ENCODE measurements at places on chromosomes 13 and 19.

- DNase-seq, result peak; percentile 81
Observed at GRCh38 chr13:100100115-100100879, 11.4 kb downstream of the PCCA start.

DNA sequence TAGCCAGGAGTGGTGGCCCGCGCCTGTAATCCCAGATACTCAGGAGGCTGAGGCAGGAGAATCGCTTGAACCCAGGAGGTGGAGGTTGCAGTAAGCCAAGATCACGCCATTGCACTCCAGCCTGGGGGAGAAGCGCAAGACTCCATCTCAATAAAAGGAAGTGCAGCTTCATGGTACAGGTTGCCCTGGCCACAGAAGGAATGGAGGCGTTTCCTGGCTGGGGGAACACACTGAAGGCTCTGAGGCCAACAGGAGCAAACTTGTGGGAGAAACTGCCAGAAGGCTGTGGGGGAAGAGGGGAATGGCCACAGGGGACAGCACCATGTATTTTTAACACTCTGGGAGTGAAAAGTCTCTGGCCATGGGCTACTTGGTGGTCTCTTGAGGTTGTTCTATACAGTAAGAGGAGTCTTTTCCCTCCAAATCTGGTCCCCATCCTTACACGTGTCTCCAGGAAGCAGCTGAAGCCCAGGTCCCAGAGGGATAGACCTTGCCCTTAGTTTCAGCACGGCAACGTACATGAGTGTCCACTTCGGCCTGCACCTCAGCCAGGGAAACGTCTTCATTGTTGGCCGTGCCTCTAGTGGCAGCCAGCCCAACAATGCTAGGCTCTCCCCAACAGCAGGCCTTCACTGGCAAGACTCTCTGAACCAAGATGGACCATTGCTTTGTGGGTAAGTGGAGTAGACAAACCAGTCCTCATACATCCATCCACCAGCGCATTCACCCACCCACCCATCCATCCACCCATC is 7.4 kb downstream of the MICOS13 start:
- no peak for DNase-seq

- DNase-seq, result no peak
Observed at GRCh38 chr13:114115796-114116195, 16.6 kb downstream of the RASA3 start.

GRCh38 chr19:14615623-14616022 is 32.7 kb downstream of the CLEC17A start:
- no peak for DNase-seq

DNA sequence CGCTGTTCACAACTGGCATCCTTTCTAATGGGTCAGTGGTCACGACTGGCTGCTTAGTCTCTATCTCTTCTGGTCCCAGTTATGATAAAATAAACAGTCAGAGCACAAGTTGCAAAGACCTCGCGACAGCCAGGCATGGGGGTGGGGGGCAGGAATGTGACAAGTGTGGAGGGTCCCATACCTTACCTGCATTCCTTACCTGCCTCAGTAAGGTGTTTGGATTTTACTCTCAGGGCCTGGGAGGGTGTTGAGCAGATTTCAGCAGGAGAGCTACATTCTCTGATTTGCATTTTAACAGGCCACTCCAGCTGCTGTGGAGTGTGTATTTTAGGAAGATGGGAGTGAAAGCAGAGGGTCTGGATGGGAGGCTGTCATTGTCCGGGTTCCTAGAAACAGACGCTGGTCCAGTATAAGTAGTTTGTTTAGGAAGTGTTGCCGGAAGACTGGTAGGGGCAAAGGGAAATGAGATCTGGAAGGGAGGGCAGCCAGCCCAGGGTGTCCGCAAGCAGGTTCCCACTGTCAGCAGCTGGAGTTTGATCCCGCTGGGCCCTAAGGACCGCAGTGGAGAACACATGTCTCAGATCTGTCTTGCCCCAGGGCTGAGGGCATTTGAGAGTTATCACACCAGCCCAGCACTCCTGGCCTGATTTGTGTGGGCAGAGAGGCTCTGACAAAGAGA is 920.0 kb downstream of the UQCRFS1 start:
- no peak for DNase-seq

- DNase-seq, result no peak
Observed at GRCh38 chr13:94822356-94822755, 110.0 kb upstream of the SOX21 start.

- no peak for DNase-seq
Observed at GRCh38 chr19:48806818-48807589, 3.8 kb downstream of the BCAT2 start.

- no peak for DNase-seq
Observed at GRCh38 chr19:5978606-5979552, 939 bp upstream of the RANBP3 start.

- peak; percentile 56 for DNase-seq
Observed at GRCh38 chr13:29436291-29436690, 159.2 kb downstream of the SLC7A1 start.

GRCh38 chr19:1807695-1808394 is 4.2 kb downstream of the ATP8B3 start:
- no peak for DNase-seq

GRCh38 chr13:109704771-109705635 is 81.4 kb downstream of the IRS2 start:
- DNase-seq, result peak; percentile 41

GRCh38 chr13:104253063-104253680 is 1187.0 kb upstream of the SLC10A2 start:
- DNase-seq, result no peak

DNA sequence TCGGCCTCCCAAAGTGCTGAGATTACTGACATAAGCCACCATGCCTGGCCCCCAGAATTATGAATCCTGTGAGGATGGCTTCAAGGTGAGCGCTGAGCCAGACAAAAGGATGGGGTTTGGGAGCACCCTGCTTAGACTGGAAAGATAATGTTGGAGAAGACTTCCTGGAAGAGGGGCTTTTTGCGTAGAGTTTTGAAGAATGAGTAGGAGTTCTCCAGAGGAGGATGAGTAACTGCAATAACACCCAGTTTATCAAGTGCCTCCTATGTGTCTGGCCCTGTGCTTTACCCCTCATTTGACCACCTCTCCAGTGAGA is 641 bp upstream of the GDF15 start:
- no peak for DNase-seq

DNA sequence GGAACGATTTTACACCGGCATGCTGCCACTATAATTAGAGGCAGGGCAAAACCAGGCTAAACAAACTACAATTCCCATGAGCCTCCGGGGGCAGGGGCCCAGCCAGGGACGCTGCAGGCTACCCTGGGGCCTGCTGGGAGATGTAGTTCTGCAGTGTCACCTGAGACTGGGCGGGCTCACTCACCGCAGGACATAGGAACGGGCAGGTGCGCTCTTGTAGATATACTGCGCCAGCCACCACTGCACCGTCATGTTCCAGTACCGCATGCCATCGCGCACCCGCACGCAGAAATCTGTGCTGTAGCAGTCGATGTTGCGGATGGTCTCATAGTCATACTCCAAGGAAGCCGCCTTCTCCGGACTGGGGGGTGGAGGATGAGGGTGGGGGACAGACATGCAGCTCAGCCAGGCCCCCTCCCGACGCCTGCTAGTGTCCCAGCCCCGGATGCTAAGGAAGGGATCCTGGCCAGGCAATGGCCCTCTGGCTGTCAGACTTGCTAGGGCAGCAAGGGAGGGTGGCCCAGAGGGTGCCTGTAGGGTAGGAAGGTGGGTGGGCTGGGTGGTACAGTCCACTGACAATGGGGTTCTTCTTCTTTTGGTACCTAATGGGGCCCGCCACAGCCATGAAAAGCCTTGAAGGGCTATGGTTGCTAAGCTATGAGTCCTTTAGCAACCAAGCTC is 5.8 kb upstream of the TMC4 start:
- DNase-seq, result no peak

DNA sequence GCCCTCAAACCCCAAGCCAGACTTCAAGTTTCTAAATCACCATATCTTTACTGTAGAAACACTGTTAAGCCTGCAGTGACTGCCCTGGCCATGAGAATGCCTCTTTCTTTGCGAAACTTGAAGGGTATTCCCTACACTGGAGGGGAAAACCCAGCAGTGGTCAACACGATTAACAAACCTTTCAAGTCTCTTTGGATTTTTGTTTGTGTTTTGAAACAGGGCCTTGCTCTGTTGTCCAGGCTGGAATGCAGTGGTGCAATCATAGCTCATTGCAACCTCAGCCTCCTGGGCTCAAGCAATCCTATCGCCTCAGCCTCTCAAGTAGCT is 17.4 kb upstream of the POMP start:
- peak; percentile 53 for DNase-seq

GRCh38 chr13:33229446-33230177 is 55.9 kb downstream of the STARD13 start:
- no peak for DNase-seq

GRCh38 chr19:50695251-50696093 is 24.1 kb downstream of the SHANK1 start:
- DNase-seq, result peak; percentile 38

DNA sequence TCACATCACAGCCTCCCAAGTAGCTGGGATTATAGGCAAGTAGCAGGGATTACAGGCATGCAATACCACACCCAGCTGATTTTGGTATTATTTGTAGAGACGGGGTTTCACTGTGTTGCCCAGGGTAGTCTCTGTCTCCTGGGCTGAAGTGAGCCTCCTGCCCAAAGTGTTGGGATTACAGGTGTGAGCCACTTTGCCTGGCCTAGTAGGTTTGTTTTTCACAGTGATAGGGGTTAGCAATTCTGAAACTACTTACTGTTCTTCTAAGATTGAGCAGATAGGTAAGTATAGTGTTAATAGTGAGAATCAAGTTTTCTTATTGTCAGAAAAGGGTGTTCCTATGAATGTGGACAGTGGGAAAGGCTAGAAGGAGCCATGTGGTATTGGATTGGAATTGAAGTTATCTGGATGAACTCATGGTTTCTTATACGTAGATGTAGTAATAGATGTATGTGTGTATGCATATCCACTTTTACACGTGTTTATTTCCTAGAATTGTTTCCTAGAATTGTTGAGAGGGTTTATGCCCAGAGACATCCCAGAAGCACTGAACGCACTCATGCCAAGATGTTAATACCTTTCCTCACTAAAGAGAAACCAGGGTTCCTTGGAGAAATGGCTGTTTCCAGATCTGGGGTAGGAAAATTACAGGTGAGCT is 49.1 kb downstream of the SAE1 start:
- no peak for DNase-seq

DNA sequence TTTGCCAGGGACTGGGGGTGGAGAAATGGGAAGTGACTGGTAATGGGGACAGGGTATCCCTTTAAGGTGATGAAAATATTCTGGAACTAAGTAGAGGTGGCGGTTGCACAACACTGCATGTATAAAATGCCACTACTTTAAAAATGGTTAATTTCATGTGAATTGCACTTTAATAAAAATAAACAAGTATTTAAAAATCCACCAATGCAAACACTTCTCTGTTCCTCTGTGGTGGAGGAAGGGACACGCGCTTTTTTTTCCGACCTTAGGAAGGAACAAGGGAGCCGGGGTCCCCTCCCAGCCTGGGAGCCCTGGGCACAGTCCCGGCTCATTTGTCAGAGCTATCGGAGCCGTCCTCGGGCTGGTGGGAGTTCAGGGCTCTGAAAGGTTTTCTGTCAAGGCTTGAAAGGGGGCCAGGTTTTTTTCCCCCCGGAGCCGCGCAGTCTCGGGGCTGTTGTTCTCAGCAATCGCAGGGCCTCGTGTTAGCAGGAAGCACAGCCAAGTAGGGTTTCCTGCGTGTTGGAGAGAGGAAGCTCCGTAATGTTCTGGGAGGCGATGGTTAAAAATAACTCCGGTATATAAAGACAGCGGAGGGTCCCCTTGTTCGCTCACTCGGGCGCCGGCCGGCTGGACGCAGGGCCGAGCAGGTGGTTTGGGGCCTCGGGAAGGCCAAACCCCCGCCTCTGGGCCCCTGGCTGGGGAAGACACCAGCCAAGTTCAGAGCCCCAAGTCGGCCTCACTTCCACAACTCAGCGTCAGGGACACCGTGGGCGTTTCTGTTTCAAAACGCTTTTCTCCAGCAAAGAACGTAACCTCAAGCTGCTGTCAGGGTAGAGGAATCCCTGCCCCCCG is 41.2 kb upstream of the KLF2 start:
- peak; percentile 33 for DNase-seq

DNA sequence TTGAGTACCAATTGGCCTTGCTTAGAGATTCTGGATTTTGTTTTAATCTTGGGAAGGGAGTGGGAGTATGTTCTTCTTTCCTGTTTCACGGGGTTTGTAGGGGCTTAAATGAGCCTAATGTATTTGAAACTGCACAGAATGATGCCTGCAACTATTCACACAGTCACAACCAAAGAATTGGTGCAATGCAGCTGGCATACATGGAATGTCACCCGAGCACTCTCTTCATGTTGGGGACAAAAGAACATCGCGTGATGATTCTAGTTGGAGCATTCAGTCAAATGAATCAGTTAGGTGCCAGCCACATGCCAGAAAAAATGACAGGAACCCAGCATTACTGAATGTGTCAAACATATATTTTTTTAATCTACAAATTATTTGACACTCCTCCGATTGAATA is 22.1 kb downstream of the STARD13 start:
- no peak for DNase-seq

GRCh38 chr13:32905063-32905863 is 111.0 kb upstream of the KL start:
- DNase-seq, result no peak

DNA sequence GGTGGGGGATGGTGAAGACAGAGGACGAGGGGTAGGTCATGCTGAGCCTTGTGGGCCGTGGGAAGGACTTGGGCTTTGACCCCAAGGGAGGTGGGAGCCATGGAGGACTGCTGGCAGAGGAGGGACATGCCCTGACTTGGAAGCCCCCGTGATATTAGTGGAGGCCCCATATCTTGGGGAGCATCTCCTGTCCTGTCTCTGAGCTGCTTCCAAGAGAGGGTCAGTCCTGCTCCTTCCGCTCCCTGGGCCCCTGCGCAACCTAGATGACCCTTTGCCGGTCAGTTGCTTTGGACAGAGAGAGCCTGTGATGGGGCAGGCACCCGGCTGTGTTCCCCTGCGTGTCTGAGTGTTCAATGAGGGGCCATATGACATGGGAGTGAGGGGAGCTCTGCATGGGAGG is 5.2 kb downstream of the TLE6 start:
- no peak for DNase-seq

DNA sequence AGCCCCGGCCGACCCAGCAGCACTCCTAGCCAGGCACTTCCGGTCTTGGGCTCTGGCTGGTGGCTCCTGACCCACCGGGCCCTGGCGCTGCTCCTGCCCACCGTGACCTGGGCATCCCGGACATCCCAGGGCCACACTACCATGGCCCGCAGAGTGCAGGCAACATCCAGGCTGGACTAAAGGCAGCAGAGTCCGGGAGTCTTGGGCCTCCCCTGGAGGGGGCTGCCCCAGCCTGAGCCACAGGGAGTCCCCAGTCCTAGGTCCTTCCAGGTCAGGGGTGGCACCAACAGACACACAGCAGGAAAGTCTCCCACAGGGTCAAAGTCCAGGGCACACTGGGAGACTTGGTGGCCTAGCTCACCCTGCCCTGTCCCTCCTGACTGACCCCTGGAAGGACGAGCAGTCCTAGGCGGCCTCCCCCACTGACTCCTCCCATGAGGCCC is 10.8 kb downstream of the LSM4 start:
- no peak for DNase-seq
